Kasumi-1 (cell line): ENCODE measurements at places on chromosomes 1 and 21.

DNA sequence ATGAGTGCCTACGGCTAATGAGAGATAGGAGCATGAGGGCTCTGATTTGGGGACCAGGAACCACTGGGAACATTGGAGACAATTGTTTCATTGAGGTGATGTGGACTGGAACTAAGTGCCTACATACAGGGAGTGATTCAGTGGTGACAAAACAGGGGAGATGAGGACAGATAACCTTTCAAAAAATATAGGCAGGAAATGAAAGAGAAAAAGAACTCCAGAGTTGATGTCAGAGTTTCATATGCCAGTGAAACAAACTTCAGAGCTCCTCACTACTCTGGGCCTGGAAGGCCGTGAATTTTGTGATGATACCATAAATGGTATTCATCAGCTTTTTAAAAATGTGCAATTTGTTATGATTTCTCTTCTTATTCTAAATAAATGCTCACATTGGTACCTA is 39.3 kb downstream of the FASLG start:
- no peak for DNase-seq

DNA sequence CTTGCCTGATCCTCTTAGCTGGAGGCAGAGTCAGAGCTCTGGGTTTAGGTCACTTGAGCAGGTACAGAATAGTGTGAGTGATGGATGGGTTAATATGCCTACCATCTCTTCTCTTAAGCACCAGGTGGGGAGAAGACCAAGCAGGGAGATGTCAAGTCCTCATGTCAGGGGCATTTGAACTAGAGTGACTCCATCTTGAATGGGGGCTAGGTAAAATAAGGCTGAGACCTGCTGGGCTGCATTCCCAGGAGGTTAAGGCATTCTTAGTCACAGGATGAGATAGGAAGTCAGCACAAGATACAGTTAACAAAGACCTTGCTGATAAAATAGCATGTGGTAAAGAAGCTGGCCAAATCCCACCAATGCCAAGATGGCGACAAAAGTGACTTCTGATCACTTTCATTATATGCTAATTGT is 77.4 kb upstream of the BTG3 start:
- no peak for DNase-seq

DNA sequence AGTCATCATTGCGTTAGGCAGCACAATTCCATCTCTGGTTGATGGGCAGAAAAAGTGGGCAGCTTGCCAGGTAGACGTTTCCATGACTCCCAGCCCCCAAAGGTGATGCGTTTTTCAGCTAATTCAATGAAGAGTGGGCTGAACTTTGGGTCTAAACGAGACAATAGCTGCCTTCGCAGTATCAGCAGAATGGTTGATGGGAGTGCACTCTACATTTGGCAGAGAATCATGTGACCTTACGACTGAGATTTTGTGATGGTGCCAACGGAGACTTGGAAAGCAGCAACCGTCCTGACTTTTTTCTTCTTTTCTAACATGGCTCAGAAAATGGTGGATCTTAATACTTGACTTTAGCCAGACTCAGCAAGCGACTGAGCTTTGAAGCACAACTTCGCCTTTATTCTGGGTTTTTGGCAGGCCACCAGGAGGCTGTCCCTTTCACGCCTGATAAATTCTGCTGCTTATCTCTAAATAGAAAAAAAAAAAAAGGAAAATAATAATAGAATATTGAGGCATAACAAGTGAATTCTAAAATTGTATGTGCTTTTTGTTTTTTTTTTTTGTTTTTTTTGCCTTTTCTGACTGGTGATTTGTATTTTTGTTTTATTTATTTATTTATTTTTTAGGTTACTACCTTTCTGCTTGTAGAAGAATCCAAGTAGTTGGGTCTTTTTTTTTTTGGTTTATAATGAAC is 804.8 kb downstream of the USP25 start:
- DNase-seq = no peak

GRCh38 chr1:94327001-94327690 is 89.8 kb upstream of the ARHGAP29 start:
- DNase-seq = no peak
